GM06990 (cell line): ENCODE measurements at places on chromosomes 3 and 15.

GRCh38 chr3:184235381-184236032 is 6.1 kb downstream of the VWA5B2 start:
- no peak for DNase-seq

GRCh38 chr3:132283440-132283839 is 33.8 kb upstream of the ACP3 start:
- no peak for DNase-seq

GRCh38 chr3:127388427-127388826 is 100.6 kb upstream of the PRR20G start:
- no peak for DNase-seq

DNA sequence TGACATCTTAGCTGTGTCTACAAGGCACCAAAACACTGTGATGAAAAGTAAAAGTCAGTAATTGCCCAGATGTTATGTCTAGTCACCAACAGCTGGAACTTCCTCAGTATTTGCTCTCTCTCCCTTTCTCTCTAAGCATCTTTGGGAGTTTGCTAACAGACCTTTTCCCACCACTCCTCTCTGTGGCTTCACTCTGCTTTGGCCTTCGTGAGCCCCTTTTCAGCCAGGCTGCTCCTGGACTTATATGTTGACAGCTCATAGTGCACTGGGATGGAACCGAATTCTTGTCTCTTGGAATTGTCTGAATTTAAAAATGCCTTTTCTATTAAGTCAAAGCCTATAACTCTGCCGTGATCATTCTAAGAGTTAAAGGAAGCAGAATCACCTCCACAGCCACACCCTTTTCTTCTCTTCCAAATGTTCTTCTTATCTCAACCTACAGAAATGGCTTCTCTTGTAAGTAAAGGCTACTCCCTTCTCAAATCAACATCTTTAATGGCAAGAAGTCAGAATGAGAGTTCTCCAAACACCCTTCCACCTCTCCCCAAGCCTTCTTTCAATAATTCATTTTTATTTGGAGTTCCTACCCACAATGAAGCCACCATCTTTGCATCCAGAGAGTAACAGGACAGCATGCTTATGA is 17.2 kb upstream of the FOXP1 start:
- DNase-seq, result no peak

GRCh38 chr15:94736236-94736635 is 504.9 kb downstream of the MCTP2 start:
- no peak for DNase-seq

- no peak for DNase-seq
These were observed 61.7 kb downstream of the STRIT1 start for GRCh38 chr3:155231792-155232191.

DNA sequence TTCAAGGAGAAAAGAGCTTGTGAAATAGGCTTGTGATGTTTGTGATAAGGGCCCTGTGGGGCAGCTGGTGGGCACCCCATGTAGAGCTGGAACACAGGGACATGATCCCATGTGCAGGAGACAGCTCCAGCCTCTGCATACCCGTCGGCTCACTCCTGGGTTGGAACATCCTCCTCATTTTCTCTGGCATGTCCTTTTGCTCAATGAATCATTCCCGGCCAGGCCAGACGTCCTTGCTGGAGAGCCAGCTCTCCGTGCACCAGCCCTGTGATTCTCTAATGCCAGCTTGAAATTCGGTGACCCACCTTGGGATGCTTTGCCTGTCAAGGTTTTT is 77.3 kb downstream of the SMAD3 start:
- DNase-seq, result no peak

- no peak for DNase-seq
These were observed 49.8 kb upstream of the SSR3 start for GRCh38 chr3:156604642-156605144.

DNA sequence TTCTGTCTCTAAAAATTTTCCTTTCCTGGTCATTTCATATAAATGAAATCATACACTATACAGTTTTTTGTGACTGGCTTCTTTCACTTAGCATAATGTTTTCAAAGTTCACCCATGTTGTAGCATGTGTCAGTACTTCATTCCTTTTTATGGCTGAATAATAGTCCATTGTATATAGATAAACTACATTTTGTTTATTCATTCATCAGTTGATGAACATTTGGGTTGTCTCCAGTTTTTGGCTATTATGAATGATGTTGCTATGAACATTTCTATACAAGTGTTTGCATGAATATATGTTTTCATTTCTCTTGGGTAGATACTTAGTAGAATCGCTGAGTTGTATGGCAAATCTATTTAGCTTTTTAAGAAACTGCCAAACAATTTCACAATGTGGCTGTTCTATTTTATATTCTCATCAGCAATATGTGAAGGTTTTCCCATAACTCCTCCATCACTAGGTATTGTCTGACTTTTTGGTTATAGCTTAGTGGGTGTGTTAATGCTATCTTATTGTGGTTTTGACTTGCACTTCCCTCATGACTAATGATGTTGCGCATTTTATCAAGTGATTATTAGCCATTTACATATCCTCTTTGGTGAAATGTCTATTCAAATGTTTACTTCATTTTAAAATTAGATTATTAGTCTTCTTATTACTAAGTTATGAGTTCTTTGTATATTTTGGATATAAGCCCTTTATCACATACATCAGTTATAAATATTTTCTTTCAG is 21.7 kb upstream of the AP4E1 start:
- DNase-seq, result no peak

DNA sequence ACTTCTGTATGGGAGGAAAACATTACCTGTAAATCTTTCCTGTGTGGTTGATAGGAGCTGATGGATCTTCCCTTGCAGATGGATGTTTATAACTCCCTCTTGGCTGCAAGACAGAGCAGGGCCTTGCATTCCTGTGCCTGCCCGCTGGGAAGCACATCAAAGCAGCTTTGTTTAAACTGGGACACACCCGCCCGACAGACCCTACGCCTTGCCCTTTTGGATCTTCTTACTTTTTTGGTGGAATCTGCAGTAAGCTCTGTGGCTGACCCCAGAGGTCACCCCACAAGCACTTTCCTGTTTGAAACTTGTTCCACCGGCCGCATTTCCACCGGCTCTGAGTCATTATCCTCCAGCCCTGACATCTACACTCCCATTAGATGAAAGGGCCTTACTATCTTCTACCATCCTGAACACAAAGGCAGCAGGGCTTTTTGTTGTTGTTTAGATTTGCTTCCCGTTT is 244.1 kb upstream of the STT3B start:
- DNase-seq, result no peak

DNA sequence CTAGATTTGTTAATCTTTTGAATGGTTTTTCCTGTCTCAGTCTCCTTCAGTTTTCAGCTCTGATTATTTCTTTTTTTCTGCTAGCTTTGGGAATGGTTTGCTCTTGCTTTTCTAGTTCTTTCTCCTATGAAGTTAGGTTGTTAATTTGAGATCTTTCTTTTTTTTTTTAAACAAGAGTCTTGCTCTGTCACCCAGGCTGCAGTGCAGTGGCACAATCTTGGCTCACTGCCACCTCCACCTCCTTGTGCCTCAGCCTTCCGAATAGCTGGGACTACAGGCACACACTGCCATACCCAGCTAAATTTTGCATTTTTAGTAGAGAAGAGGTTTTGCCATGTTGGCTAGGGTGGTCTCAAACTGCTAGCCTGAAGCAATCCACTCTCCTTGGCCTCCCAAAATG is 56.7 kb downstream of the UQCC5 start:
- DNase-seq, result no peak

GRCh38 chr3:127028781-127029657 is 46.1 kb downstream of the PLXNA1 start:
- no peak for DNase-seq

DNA sequence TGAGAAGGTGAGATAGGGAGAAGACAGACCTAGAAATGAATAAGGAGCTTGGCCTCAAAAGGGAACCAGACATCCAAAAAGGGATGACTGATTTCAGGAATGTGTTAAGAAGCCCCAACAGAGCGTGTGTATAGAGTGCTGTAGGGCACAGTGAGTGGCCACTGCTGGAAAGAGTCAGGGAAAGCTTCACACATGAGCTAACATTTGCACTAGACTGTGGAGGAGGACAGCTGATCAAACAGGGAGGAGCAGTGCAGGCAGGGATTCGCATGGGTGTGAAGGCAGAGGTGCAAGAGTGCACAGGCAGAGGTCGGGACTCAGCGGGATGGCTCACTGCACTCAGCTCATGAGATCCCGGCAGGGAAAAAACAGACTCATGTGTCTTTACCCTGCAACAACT is 61.8 kb downstream of the NPTN start:
- no peak for DNase-seq

DNA sequence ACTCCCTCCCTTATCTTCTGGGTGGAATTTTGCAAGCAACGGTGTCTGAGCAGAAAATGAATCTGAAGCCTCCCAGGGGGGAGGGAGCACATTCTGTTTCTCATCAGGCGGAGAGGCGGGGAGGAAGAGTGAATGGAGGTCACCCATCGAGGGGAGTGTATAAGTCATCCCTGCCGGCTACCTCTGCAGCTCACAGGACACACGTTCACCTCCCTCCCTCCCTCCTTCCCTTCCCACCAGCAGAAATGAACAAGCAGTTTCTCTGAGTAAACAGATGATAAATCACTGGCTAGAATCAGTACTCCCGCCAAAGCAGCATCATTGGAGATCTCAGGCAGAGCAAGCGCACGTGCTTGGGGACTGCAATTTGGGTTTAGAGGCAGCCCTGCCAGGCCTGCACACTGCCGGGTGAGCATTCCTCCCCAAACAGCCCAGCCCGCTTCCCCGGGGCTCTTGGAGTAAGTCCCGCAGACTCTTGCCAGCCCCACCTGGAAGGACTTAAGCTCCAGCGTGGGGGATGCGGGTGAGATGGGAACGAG is 38.3 kb downstream of the CPN2 start:
- DNase-seq, result no peak

GRCh38 chr3:10547413-10547812 is 42.0 kb upstream of the ATP2B2 start:
- DNase-seq, result no peak

- no peak for DNase-seq
These were observed 102.9 kb upstream of the WDR72 start for GRCh38 chr15:53862386-53862785.

- no peak for DNase-seq
These were observed 258.5 kb upstream of the TLE3 start for GRCh38 chr15:70356062-70356860.

DNA sequence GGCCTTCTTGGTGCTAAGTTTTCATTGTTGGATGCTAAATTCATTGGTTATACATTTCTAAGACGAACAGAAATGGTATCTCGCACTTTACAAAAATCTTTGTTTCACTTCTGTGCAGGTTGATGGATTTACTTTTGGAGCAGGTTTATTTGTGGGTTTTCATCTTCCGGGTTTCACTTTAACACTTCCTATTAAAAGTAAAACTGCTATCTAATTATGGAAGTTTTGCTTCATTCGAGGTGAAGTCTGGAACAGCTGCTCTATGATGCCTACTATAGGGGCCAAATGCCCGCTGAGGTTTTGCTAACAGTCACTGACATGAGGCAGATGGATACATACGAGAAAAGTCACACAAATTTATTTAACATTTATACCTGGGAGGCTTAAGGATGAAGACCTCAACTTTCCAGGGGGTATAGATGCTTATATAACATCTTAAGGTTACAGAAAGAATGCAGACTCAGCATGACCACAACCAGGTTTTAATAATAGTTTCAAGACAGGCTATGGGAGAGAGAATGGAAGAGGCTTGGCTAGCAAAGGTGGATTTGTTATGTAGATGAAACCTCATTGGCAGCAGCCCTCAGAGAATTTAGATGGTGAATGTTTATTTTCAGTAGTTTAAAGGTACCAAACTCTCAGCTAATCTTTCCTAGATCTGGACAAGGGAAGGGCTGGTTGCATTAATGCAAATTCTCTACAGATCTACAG is 54.2 kb downstream of the OSTN start:
- no peak for DNase-seq

GRCh38 chr3:117920253-117920898 is 1114.3 kb downstream of the IGSF11 start:
- no peak for DNase-seq

DNA sequence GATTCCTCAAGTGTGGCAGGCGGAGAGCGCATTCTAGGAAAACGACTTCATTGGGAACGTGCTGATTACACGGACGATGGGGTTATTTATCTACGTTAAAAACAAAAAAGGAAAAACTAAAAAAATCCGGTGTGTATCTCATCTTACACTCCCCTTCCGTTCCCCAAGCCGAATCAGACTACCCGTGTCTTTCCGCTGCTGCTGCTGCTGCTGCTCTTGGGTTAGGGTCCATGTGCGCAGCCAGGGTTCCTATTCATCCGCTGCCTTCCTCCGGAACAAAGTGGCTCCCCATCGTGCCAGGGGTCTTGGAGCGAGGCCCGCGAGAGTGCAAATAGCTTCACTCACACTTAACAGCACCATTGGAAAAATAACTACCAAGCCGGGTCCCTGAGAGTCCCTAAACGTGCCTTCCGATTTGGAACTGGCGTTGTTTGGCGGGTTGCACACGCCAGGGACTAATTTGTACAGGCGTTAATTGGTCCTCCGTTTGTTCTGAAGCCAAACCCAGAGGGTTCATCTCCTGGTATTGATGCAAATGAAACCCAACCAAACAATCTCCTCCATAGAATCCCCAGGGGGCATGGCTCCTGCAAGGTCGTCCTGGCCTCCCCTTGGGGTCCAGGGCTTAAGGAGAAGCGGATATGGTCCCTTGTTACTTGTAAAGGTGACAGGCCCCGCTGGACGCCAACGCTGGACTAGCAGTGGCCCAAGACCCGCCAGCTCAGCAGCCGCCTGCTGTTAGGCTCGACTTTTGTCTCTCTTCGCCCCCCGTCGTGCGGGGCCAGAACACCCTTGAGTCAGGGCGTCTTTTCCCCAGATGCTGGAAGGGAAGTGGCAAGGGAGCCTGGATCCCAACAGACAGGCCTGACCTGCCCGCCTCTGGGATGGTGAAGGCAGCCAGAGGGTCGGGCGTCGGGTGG is 11.0 kb upstream of the ONECUT1 start:
- no peak for DNase-seq

DNA sequence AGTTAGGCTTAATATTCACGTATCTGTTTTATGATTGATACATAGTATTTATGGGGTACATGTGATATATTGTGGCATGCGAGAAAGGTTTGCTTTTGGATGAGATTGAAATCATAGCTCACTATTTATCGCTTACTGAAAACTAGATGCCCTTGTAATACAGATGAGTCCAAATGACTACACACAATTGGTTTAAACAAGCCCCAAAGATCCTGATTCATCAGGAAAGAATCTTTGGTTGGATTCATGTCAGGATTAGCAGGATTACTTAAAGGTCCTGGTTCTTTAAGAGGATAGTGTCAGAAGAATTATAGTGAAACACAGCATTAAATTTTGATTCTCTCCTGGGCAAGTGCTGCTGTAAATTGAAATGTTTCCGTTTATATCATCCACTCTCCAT is 18.6 kb upstream of the AADAC start:
- no peak for DNase-seq

DNA sequence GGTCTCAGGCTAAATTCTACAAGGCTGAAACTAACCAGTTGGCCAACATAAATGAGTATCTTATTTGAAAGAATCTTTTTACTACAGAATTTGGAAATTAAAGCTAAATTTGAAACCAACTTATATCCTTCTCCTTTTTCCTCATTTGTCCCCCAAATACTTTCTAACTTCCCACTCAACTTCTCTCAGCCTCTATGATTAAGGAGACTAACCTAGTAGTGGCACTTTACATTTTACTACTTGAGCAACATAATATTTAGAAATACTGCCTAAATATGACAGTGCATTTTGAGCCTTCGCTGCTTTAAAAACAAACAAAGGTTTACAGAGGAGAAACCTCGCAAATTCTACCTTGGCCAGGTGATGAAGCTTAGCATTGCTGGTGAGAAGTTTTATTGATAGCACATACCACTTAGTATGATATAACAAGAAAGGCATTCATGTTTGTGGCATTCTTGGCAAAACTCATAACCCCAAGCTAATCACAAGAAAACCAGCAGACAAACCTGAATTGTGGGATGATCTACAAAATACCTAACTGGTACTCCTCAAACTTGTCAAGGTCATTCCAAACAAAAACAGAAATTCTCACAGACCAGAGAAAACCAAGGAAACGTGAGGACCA is 432.1 kb upstream of the CFAP20DC start:
- no peak for DNase-seq
